ENCODE measurements at places on chromosomes 13 and 19.

- DNase-seq = no peak
These were observed 12.1 kb downstream of the SLC5A5 start for GRCh38 chr19:17883627-17884410.

- DNase-seq = no peak
These were observed at the start of gene GIPC3 for GRCh38 chr19:3585301-3586126. TSS of gene GIPC3 (plus strand) at chr19:3585478. CDS start at chr19:3585598, 120 bp downstream.

DNA sequence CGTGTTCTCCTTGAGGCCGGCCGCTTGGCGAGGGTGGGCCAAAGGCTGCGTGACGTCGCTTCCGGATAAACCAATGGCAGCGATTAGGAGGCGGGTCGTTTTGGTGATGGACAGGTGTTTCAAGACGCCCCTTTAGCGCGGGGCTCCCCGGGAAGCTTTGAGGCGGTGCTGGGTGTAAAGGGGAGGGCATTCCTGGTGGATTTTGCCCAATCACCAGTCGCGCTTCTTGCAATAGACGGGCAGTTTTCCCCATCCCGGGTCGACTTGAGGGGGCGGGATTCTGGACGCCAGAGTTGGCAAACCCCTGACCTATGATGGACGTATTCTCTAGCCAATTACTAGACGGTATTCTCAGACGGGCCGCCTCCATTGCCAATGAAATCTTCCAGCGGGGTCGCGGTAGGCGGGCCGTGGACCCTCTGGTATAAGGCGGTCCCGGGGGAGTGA, 264 bp upstream of the PRMT1 start:
- peak; percentile 100 for DNase-seq

GRCh38 chr13:61148691-61149315, 266.8 kb downstream of the PCDH20 start:
- no peak for DNase-seq

GRCh38 chr13:41565216-41565615, 107.9 kb downstream of the RGCC start:
- no peak for DNase-seq

GRCh38 chr19:11887611-11888531, at the start of gene ZNF69:
TSS of gene ZNF69 (plus strand) at chr19:11887782. CDS start at chr19:11887924, 142 bp downstream.
- DNase-seq = peak; percentile 92

GRCh38 chr13:39578821-39579291, 24.1 kb downstream of the LHFPL6 start:
- DNase-seq = no peak

GRCh38 chr13:92379371-92379770, 847.2 kb upstream of the GPC6 start:
- no peak for DNase-seq

DNA sequence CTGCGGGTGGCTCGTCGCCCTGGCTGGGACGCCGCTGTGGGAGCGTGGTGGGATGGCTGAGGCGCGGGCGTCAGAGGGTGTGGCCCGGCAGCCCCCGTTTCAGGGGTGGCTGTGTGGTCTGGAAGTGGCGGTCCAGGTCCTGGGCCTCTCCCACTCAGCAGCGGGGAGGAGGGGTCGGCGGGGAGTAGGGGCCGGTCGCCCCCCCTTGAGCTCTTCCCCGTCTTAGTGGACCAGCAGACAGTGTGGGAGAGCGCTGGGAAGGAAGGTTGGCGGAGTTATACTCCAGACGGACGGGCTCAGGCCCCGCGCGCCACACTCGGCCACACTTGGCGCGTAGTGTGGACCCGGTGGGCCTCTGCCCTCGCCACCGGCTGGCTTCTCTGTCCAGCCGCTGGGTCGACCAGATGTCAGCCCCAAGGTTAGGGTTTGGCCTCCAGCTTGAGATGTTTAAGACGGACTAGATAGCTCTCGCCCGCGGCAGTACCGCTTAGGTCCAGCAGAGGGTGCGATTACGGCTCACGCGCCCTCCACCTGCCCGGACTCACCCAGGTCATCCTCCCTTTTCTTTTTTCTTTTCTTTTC, 21.7 kb upstream of the ZNF429 start:
- DNase-seq = no peak

DNA sequence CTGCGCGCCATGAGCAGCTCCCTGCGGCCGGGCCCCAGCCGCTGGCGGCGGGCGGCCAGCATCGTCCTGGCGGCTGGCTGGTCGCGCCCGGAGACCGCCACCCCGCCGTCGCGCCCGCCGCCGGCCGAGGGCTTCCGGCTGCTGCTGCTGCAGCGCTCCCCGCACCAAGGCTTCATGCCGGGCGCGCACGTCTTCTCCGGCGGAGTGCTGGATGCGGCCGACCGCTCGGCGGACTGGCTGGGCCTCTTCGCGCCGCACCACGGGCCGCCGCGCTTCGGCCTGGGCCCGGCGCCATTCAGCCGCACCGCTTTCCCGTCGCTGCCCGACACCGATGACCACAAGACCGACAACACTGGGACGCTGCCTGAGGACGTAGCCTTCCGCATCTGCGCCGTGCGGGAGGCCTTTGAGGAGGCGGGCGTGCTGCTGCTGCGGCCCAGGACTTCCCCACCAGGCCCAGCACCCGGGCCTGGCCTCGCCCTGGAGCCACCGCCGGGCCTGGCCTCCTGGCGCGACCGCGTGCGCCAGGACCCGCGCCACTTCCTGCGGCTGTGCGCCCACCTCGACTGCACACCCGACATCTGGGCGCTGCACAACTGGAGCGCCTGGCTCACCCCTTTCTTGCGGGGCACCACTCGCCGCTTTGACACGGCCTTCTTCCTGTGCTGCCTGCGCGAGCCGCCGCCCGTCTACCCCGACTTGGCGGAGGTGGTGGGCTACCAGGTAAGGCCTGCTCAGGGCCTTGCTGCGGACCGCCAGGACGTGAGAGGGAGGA, 518 bp downstream of the NUDT19 start:
- DNase-seq = no peak

GRCh38 chr13:60111691-60112090, 52.0 kb downstream of the DIAPH3 start:
- no peak for DNase-seq

GRCh38 chr13:96796091-96796633, 198.1 kb downstream of the OXGR1 start:
- no peak for DNase-seq

- DNase-seq = no peak
These were observed 71.9 kb downstream of the FLT1 start for GRCh38 chr13:28423010-28423409.
